Endodermal cell (in vitro differentiated cells): ENCODE measurements at places on chromosomes 3 and 15.

- DNase-seq, result no peak
Observed at GRCh38 chr3:161558236-161558635, 61.6 kb downstream of the OTOL1 start.

DNA sequence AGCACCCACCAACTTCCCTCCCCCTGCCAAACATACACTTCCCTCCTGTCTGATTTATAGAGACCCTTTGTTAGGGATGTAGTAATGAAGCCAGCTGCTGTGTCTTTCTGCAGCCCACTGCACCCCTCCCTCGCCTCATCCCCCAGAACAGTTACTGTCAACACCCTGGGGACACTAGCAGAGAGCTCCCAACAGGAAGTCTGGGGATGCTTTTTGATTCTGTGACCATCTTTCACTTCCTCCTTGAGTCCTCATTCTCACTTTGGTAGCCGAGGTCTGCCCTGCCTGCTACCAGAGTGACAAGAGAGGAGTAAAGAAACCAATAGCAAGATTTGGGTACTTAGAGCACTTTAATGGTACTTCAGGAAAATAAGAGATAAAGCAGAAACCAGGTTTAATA is 201.6 kb downstream of the SATB1 start:
- no peak for DNase-seq

DNA sequence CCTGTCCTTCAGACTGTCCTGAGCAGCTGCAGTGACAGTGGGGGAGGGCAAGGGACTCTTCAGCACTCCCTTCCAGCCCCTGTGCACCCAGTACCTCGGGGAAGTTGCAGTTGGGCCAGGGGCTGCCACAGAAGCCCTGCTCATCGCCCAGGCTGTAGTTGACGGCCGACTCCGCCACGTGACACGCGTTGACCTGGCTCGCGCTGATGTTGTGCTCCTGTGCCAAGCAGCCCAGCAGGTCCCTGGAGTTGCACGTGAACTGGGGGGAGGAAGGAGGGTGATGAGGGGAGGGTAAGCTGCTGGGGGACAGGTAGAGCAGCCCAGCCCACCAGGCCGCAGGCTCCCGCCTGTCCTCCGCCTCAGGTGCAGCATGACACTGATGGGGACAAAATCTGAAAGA is 101.2 kb downstream of the SEC22A start:
- no peak for DNase-seq

DNA sequence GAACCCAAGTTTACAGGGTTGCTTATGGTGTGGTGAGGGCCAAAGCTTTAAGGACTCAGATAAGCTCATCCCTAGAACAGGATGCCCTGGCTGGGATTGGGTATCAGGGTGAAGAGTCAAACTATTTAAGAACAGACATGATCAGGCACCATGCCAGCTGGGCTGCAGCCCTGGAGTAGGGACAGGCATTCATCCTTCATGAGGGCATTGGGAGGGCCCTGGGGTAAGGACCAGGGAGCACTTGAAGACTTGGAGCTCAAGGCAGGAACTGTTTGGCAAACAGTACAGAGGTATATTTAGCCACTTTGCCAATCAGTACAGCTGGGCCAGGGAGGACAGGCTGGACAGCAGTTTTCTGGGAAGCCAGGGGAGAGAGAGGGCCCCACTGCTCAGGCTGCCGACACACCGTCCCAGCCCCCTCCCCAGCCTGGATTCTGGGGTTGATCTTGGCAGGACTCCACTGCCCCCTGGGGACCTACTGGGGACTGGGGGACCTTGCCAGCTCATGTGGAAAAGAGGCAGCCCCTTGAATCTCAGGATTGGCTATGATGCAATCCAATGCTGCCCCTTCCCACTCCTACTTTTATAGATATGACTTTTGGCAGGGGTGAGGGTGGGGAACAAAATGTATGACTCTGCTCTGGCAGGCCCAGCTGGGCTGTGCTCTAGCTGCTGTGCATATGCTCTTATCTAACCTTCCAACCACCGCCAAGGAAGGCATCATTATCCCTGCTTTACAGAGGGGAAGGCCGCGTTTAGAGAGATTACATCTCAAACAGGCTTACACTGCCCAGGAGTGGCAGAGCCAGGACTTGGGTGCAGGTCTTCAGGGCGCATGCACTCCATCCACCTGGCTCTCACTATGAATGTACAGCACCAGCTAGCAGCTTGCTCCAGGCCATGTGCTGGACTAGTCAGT is 2.3 kb downstream of the PLA2G4E start:
- no peak for DNase-seq

DNA sequence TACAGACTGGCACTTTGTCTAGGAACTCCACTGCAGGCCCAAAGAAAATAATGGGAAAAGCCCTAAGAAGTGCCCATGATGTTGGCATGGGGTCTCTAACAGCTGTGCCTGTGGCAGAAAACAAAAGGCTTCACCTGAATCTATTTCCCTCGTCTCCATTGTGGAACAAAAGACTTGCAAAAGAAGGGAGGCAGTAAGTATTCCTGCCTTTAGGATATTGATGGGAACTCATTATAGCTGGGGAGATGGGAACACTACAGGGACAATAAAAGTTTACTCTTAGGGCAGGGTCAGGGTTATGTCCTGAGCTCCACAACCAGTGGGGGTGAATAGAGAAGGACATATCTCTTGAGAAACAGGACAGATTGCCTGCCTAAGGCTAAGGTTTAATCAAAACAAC is 930.6 kb upstream of the EPHA6 start:
- no peak for DNase-seq

DNA sequence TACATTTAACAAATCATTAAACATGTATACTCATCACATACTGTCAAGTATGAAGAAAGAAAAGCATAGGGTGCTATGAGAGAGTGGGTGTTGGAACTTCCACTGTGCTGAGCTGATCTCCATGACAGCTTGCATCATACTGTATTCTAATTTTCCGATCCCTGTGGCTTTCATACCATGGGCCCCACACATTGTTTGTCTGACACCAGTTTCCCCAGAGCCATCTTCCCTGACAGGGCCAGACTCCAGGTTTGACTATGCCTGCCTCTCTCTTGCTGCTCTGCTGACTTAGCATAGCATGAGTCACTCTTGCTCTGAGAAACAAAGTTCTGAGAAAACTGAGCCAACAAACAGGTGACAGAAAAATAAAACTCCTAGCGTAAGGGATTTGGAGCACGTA is 37.0 kb upstream of the CASR start:
- DNase-seq, result no peak

- DNase-seq, result no peak
Observed at GRCh38 chr3:13427662-13428603, 7.8 kb upstream of the NUP210 start.

GRCh38 chr15:49040151-49040550 is 6.1 kb downstream of the SECISBP2L start:
- DNase-seq, result no peak

- DNase-seq, result no peak
Observed at GRCh38 chr3:70738291-70738681, 425.8 kb upstream of the MDFIC2 start.

DNA sequence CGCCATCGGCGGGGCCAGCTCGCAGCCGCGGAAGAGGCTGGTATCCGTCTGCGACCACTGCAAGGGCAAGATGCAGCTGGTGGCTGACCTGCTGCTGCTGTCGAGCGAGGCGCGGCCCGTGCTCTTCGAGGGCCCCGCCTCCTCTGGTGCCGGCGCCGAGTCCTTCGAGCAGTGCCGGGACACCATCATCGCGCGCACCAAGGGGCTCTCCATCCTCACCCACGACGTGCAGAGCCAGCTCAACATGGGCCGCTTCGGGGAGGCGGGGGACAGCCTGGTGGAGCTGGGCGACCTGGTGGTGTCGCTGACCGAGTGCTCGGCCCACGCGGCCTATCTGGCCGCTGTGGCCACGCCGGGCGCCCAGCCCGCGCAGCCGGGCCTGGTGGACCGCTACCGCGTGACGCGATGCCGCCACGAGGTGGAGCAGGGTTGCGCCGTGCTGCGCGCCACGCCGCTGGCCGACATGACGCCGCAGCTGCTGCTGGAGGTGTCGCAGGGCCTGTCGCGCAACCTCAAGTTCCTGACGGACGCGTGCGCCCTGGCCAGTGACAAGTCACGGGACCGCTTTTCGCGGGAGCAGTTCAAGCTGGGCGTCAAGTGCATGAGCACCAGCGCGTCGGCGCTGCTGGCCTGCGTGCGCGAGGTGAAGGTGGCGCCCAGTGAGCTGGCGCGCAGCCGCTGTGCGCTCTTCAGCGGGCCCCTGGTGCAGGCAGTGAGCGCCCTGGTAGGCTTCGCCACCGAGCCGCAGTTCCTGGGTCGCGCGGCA is 1.8 kb downstream of the TLNRD1 start:
- peak; percentile 73 for DNase-seq

GRCh38 chr3:151315136-151315535 is 1.5 kb downstream of the GPR87 start:
- DNase-seq, result no peak

DNA sequence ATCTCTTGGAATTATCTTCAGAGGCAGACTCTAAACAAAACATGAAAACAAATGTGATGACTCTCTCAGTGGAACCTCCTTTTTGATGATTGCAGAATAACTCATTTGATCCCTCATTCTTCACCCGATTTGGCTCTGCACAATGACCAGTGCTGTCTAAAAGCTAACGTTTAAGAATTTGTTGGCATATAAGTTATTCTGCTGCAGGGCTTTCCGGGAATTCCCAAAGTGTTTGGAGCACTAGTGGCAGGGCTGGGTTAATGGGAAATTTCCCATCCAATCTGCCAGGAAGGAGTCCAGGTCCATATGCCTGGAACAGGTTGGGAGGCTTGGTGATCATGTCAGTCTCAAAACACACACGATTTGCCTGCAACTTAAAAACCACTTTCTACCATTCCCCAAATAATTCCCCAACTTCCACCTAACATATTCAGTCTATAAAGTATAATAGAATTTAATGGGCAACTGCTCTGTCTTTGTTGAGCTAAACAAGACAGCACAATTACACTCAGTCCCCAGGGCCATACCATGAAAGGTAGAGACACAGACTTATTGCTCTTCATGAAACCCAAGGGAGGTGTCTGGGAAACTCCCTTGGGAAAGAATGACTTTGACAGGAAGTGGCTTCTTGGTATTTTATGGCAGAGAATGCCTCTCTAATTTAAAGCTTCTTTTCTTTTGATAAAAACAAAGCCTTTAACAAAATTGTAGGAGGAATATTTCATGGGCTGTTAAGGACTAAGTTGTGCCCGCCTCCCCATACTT is 38.0 kb downstream of the ARRDC4 start:
- no peak for DNase-seq

DNA sequence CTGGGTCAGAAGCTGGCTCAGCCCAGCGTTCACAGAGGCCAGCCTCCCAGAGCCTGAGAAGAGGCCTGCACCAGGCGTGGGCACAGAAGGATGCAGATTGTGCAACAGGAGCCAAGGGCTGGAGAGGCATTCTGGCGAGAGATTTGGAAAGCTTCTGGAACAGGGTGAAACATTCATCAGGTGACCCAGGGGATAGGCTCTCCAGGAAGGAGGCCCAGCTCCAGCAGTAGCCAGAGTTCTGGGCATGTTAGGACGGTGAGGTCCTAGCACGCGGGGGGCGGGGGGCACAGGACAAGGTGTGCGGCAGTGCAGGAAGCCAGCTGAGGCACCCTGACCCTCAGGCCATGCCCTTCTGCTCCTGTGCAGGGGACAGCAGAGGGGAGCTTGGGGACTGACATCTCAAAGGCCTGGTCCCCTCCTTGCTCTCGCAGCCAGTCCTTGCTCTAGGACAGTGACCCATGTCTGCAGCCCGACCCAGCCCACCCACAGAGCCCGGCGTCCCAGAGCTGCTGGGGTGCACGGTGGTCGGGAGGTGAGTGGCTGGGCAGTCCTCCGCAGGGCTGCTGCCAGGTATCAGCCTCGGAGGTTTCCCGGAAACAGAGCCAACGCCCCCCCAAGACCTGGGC is 111.7 kb upstream of the KLF13 start:
- DNase-seq, result no peak

- no peak for DNase-seq
Observed at GRCh38 chr3:177713928-177714900, 516.9 kb upstream of the TBL1XR1 start.

GRCh38 chr3:138877226-138877625 is 42.5 kb upstream of the PIK3CB start:
- DNase-seq, result no peak

GRCh38 chr3:108862865-108863798 is 40.5 kb downstream of the TRAT1 start:
- DNase-seq, result no peak
